ENCODE measurements at places on chromosomes 5 and 9. TPM values are rescaled to one million over a fixed set of nuclear protein-coding genes. Genes with fewer than 3 reads are reported as not detected.

ZNF189 gene
- 5.7 TPM for total RNA-seq

TDRD7 gene
- 7.4 TPM for total RNA-seq

APBA1 gene
- 0.05 TPM for total RNA-seq

SOHLH1 gene
- total RNA-seq: not detected

SLC6A7 gene
- not detected for total RNA-seq

OMD gene
- total RNA-seq: not detected

INSL4 gene
- total RNA-seq: not detected

CMYA5 gene
- 0.07 TPM for total RNA-seq

SHISAL2B gene
- not detected for total RNA-seq

Data from activated naive CD4-positive, alpha-beta T cell treated with anti-CD3 and anti-CD28 coated beads for 36 hours (primary cell).